ENCODE measurements at places on chromosomes 6 and 20.
A peak's percentile ranks its signal among the peaks of the same experiment; 100 is the strongest.

DNA sequence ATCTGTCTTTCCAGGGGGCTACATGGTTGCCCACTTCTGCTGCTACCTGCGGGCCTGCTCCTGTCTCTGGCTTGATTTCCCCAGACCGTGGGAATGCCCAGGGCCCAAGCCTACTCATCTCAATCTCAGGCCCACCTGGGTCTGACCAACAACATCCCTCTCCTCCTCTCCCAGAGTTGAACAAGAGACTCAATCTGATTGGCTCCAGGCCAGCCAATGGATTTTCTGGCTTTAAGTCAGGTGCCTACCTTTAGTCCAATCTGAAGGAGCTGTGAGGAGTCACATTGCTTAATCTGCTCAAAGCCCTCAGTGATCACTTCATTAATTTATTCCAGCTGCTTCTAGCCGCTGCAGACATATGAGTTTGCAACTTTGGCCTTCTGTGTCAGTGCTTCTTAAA is 162.4 kb upstream of the KCNG1 start:
- DNase-seq = no peak

GRCh38 chr6:13500915-13501314 is 13.5 kb upstream of the GFOD1 start:
- DNase-seq = no peak

- DNase-seq = no peak
Measured at GRCh38 chr6:3383525-3383924, 73.3 kb downstream of the SLC22A23 start.

GRCh38 chr6:31186052-31186734 is 15.7 kb upstream of the POU5F1 start:
- no peak for DNase-seq

GRCh38 chr6:107600936-107601335 is 111.0 kb downstream of the SOBP start:
- DNase-seq = peak; percentile 65

DNA sequence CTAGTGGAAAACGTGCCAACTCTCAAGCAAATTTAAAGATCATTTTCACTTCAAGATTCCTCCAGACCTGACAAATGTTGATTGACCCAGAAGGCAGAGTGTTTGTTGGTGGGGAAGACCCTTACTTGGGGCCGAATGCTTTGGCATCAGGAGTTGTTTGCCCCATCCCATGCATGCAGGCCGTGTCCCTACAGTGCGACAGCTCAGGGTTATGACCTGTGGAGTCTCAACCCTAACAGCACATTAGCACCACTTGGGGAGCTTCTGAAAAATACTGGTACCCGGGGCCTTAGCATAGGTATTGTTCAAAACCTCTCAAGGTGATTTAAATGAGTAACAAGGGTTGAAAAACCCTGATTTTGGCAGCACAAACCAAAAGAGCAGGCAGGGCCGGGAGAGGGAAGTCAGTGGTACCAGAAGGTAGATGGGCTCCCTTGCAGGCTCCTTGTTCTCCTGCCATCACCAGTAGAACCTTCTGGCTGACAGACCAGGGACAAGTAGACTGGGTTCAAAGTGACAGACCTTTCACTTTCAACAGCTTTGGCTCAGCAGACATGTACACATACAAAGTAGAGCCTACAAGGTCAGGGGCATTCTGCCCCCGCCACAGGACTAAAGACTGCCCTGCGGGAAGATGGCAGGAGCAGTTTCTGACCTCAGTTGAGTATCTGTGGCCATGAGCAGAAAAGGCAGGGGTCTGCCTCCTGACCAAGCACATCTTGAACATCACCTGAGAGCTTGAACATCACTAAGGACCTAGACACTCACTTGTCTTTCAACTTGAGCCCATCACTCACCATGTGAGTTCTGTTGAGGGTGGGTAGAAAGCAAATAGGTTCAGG is 39.6 kb downstream of the PLCG1 start:
- DNase-seq = no peak

GRCh38 chr6:132286298-132287019 is 114.8 kb downstream of the MOXD1 start:
- no peak for DNase-seq

DNA sequence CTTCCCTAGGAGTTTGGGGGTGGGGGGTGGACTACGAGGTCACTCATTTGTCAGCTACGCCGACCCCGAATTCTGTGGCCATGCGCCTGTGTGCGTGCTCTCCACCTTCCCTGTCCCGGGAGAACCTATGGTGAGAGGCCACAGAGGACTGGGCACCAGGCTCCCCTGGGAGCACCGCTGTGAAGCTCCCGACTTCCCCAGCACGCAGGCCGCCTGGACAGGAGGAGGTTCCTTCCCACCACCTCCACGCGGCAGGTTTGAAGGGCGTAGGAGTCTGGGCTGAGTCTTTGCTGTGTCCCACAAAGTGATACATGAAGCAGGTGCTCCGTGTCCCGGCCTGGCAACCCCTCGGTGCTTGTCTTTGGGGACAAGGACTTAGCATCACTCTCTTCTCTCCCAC is 107.2 kb downstream of the CDH4 start:
- no peak for DNase-seq

DNA sequence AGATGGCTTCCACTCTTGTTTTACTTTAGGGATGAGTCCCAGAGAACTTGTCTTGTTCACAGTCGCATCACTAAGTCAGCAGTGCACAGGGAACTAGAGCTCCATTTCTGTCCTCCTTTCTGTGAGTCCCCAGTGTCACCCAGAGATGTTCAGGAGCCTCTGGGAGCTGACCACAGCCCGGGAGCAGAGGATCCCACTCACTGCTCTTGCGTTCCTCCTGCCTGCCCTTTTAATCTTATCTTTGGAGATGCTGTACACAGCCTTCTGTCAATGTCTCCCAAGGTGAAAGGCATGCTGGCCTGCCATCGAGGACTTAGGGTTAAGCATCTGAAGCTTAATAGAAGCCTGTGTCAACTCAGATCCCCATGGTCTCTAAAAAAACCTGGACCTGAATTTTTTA is 71.2 kb downstream of the IGF2R start:
- no peak for DNase-seq

- DNase-seq = no peak
Measured at GRCh38 chr20:10474606-10475184, 39.6 kb downstream of the SLX4IP start.

DNA sequence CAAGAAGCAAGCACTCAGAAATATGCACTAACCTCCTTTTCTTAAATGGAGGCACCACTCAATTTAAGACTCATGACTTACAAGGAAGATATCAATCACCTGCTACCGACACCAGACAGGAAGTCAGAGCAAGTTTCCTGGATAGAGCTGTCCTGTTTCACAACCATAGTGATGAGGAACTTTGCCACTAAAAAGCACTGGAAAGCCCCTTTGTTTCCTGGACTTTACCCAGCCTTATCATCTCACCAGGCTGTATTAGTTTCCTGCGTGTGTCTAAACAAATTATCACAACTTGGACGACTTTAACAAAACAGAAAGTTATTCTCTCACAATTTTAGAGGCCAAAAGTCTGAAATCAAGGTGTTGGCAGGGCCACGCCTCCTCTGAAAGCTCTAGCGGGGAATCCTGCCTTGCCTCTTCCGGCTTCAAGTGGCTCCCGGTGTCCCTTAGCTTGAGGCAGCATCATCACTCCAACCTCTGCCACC is 253.8 kb upstream of the STXBP5 start:
- no peak for DNase-seq

GRCh38 chr6:99349171-99350141 is at the start of gene FAXC:
TSS of gene FAXC (minus strand) at chr6:99349674. CDS start at chr6:99349372, 302 bp downstream.
- peak; percentile 81 for DNase-seq

DNA sequence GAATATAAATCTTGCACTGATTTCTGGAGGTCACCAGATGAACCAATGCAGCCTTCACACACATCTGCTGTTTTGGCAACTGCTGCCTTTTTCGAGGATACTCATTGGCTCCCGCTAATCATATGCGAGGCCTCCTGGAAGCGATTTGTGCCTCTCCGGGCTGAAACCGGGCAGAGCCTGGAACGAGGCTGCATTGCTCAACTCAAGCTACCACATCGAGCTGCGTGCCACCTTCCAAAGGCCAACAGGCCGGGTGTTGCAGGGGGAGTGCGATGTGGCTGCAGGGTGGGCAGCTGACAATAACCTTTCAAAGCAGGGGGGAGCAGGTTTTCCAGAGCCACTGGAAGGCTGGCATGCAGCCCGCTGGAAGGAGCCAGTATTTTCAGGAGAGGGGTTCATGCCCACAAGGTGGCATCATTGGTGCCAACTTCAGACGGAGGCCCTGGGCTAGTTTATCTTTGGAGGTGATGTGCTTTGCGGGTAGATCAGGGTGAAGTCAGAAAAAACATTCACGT is 122.6 kb upstream of the IFNGR1 start:
- no peak for DNase-seq

DNA sequence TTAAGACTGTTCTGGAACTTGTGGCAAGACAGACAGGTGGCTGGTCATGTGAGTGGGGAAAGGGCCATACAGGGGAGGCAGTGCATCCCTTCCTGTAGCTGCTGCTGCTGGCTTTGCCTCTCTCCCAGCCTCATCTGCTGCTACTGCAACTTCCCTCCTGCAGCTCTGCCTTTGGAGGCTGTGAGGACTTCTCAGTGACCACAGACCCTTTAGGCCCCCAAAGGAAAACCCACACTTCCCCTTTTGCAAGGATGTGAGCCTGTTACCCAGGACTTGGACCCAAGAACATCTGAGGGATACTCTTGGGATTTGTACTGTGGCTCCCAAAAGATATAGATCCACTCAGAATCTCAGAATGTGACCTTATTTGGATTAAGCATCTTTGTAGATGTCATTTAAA is 91.0 kb downstream of the TMEM170B start:
- DNase-seq = no peak

DNA sequence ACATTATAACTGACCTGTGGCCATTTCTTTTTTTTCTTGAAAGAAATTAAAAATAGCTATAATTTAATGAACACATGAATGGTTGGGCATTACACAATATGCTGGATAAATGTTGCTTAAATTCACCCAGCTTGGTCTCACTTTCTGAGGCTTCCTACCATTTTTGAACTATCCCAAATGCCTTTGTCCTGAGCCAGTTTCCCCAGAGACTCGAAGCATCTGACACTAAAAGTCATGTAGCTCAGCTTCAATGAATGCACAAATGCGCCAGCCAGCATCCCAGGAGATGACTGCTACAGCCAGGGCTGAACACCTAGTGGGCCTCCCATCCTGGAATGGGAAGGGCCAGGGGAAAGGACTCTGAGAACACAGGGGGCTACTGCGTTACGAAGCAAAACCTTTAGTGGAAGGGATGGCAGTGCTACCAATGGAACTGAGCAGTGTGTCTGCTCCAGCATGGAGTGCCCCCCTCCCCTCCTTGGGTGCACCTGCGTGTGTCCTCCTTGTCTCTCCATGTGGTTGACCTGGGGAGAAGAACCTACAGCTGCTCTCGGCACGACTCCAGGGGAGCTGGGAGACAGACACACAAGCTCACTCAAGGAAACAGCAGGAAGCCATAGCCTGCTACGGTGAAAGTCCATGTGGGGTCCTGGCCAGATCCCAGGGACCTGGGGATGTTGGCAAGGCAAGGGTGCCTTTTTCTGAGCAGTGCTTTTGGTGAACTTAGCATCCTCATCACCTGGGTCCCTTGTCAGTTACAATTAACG is 60.9 kb downstream of the IRF4 start:
- DNase-seq = no peak

DNA sequence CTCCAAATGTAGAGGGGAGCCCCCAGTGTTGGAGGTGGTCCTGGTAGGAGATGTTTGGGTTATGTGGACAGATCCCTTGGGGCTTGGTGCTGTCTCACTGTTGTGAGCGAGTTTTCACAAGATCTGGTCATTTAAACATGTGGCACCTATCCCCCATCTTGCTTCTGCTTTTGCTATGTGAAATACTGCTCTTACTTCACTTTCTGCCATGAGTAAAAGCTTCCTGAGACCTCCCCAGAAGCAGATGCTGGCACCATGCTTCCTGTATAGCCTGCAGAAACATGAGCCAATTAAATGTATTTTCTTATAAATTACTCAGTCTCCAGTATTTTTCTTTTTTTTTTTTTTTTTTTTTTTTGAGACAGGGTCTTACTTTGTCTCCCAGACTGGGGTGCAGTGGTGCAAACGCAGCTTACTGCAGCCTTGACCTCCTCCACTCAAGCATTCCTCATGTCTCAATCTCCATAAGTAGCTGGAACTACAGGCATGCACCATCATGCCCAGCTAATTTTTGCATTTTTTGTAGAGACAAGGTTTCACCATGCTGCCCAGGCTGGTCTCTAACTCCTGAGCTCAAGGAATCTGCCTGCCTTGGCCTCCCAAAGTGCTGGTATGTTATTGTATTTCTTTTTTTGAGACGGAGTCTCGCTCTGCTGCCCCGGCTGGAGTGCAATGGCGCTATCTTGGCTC is 177.1 kb downstream of the ALDH8A1 start:
- no peak for DNase-seq

DNA sequence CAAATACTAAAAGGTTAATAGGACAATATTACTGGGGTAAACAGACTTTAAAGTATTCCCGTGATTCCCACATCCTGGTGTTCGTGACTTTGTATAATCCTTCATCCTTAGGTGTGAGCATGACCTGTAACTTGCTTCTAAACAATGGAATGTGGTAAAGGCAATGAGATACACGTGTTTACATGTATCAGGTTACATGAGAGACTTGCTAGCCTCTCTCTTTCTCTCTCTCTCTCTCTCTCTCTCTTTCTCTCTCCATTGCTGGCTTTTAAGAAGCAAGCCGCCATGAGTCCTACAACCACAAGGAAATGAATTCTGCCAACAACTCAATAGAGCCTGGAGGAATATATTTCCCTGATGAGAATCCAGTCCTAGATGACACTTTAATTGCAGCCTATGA is 83.9 kb upstream of the LGSN start:
- DNase-seq = no peak

DNA sequence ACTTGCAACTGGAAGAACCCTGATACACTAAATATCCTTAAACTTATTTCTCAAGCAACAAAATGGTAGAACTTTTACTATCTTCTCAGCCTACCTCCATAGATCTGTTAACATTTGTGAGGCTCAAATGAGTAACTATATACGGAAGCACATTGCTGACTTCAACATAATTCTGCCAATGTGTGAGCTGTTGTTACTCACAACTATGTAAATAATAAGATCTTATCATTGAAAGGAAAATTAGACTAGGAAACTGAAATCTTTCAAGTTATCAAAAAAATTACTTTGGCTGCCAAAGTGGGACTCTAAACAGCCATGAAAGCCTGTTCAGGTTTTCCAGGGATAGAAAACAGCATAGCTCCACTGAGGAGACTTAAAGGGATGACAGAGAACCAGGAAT is 40.2 kb upstream of the TASP1 start:
- no peak for DNase-seq

- no peak for DNase-seq
Measured at GRCh38 chr6:140985679-140986275, 1146.9 kb upstream of the GJE1 start.

DNA sequence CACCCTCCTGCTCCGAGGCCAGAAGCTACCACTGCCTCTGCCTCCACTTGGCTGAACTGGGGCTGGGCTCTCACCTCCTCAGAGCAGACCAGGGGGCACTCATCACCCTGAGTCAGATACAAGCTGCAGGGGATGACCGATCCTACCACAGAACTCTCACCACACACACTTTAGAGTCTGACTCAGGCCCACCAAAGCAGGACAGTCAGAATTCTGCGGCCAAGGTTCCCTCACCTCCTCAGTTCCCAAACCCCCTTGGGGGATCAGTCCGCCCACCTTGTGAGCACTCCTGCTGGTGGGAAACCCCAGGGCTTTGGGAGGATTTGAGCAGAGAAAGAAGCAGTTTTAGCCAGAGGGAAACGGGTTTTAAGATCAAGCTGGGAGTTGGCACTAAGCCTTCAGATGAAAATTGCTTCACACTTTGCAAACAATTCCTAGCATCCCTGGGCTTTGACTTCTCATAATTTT is 587.8 kb upstream of the JAG1 start:
- DNase-seq = peak; percentile 18

GRCh38 chr6:150549674-150550101 is 50.0 kb upstream of the PLEKHG1 start:
- no peak for DNase-seq

- DNase-seq = no peak
Measured at GRCh38 chr6:157896932-157897331, 73.9 kb downstream of the SNX9 start.

Measured in ELF-1 (cell line).